B cell (primary cell): ENCODE measurements at places on chromosomes 3 and 15.

GRCh38 chr3:85476891-85477495 lies 518.2 kb downstream of the CADM2 start:
- DNase-seq, result no peak

DNA sequence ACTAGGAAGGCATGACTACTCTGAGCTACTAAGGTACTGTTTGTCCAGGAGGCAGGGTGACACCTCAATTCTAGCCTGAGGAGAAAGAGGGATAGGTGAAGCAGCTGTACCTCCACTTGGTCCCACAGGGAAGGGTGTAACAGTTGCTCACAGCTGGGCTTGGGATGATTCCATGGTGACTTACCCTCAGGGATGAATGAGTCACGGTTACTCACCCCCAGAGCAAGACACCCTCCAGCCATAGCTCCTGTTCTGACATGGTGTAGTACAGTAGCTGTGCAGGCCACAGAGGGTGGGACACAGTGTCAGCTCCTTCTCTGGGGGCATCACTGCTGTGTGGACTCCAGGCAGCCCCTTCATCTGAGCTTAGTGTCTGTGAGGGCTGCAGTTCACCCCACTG lies 868.6 kb upstream of the SEMA6D start:
- no peak for DNase-seq

- no peak for DNase-seq
These were observed 35.9 kb upstream of the CHMP2B start for GRCh38 chr3:87191175-87191574.

GRCh38 chr15:63985221-63986184 lies 60.8 kb downstream of the DAPK2 start:
- DNase-seq, result no peak

DNA sequence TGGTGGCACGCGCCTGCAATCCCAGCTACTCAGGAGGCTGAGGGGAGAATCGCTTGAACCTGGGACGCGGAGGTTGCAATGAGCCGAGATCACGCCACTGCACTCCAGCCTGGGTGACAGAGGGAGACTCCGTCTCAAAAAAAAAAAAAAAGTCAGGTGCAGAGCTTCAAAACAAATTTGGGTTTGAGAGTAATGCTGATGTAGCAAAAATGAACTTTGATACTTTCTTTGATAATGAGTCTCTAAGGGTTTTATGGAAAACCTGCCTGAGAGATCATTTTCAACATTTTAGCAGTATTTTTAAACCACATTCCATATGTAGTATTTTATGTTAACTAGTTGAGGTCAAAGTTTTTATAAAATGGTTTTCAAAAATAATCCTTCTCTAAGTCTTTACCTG lies 14.5 kb downstream of the EIF5A2 start:
- no peak for DNase-seq
